ENCODE measurements at places on chromosomes 2 and 18.

DNA sequence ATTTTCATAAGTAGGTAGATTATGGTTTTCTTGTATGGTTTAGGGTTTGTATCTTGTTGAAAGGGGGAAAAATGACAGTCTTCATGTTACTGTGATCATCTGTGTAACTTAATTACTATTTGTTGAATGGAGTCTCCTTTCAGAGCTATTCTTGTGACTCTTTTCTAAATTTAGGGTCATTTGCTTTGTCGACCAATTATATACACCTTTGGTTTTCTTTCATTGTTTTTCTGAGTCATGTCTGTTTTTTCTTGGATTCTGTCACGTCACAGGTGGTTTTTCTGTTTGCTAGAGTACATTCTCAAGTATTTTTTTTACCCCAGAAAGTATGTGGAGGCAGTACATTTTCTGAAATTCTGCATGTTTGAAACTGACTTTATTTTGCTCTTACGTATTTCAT is 43.8 kb upstream of the DYSF start:
- no peak for DNase-seq

DNA sequence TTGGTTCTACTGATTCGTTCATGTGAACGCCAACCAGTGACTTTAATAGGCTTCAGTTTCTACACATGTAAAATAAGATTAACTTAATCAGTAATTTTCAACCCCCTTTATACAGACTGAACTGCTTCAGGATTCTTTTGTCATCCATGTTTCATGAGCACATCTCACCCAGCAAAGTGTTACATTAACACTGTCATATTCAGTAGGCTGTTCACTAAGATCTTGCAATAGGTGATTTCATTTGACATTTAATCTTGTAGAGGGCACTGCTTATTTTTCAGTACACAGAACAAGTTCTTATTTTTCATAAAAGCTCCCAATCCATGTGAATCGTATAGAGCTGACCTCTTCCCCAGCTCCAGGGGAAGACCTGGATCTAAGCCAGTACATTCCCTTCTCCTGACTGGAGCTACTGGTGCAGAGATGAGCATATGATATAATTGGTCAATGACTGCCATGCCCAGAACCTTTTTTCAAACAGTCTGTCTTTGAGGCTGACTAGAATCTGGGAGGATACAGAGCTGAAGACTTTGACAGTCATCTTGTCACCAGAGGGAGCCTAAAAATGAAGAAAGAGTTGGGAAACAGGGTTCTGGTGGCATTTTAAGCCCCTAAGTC is 72.2 kb upstream of the CHRNA1 start:
- no peak for DNase-seq

- DNase-seq, result no peak
These were observed 220.8 kb downstream of the TFCP2L1 start for GRCh38 chr2:121064186-121064585.

- no peak for DNase-seq
These were observed 119.4 kb downstream of the COPS8 start for GRCh38 chr2:237205043-237205541.

- no peak for DNase-seq
These were observed 3.3 kb downstream of the SP110 start for GRCh38 chr2:230216489-230216888.

DNA sequence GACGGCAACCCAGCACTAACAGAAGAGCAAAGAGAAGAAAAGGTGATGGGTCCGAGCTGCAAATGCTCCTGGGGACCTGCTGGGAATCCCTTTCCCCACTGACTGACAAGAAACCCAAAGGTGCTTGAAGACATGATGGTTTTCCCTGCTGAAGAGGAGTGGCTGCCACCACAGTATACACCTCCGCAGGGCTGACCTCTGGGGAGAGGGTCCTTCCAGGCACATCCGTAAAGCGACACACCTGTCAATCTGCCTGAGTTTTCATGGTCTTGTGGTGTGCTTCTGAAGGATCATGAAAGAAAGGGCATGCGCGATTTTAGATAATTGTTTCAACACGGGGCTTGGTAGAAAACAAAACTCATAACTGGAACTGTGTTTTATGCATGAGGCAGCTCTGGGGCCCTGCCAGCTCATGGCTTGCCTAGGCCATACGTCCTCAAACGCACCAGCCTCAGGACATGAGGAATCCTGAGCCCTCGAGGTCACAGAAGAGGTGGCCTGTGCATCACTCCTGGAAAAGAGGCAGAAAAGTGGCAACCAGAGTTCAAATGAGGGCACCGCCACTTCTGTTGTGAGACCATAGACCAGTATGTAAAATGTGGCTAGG is 51.8 kb downstream of the SERTAD2 start:
- DNase-seq, result no peak

GRCh38 chr2:14136030-14136429 is 496.5 kb upstream of the LRATD1 start:
- DNase-seq, result no peak

GRCh38 chr2:135086222-135086621 is 34.1 kb downstream of the RAB3GAP1 start:
- no peak for DNase-seq

- DNase-seq, result no peak
These were observed 12.2 kb downstream of the DHRS9 start for GRCh38 chr2:169081551-169081950.
